ENCODE measurements at places on chromosomes 1 and 21.

DNA sequence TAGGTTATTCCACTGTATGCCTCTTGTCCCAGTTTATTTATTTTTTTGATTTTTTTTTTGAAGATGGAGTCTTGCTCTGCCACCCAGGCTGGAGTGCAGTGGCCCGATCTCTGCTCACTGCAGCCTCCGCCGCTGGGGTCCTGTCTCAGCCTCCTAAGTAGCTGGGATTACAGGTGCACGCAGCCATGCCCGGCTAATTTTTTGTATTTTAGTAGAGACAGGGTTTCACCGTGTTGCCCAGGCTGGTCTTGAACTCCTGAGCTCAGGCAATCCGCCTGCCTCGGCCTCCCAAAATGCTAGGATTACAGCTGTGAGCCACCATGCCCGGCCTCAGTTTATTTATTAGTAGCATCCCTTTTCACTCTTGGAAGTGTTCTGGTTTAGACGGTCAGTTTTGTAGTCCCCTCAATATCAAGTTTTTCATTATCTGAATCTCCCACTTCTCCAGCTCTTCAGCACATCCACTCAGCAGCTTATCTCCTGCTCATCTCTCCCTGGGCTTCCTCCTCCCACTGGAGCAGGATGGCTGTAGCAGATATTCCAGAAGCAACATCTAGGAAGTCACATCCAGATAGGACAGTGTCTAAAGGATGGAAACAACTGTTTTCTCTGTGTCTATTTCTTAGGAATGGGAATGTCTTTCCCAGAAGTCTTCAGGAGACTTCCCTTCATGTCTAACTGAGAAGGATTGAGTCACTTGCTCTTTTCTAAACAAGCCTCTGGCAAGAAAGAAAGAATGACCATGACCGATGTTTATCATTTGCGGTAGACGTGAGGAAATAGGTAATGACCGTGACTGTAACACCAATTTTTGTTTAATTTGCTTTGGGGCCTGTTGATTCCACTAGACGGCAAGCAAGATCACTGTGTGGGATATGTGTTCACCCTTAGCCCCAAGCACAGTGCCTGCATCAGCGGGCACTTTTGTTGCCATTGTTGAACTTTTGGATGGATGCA, 14.4 kb downstream of the CCDC190 start:
- DNase-seq = no peak

GRCh38 chr1:223140611-223141405, 2.2 kb downstream of the TLR5 start:
- DNase-seq = no peak

DNA sequence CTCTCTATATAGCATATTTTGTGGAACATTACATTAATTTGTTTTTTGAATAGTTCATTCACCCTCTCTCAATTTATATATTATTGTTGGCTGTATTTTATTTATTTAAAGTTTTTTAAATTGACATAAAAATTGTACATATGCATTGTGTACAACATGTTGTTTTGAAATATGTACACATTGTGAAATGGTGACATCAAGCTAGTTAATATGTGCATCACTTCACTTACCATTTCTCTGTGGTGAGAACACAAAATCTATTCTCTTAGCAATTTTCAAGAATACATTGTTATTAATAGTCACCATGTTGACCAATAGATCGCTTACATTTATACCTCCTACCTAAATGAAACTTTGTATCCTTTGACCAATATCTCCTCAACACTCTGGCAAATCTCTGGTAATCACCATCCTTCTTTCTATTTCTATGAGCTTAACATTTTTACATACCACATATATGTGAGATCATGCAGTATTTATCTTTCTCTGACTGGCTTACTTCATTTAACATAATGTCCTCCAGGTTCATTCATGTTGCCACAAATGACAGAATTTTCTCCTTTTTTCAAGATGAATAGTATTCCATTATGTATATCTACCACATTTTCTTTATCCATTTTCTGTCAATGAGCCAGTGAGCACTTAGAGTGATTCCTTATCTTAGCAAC, 180.9 kb upstream of the DEPDC1 start:
- no peak for DNase-seq

DNA sequence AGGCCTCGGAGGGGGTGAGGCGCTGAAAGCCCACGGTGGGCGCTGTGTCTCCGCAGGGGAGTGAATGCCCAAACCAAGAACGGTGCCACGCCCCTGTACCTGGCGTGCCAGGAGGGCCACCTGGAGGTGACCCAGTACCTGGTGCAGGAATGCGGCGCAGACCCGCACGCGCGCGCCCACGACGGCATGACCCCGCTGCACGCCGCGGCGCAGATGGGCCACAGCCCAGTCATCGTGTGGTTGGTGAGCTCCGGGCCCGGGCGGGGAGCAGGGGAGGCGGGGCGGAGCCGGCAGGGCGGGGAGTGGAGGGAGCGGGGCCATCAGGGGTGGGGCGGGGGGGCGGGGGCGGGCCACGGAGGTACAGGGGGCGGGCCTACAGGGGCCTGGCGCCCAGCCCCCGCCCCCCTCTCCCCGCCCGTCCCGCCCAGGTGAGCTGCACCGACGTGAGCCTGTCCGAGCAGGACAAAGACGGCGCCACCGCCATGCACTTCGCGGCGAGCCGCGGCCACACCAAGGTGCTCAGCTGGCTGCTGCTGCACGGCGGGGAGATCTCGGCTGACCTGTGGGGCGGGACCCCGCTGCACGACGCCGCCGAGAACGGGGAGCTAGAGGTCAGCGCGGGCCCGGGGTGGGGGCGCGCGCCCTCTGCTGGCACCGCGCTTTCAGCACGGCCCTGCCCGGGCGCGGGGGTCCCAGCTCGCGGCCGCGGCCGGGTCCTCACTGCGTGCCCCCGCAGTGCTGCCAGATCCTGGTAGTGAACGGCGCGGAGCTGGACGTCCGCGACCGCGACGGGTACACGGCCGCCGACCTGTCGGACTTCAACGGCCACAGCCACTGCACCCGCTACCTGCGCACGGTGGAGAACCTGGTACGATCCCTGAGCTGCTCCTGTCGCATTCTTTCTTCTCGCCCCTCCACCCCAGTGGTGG, 15.9 kb downstream of the ESPN start:
- peak; percentile 76 for DNase-seq

DNA sequence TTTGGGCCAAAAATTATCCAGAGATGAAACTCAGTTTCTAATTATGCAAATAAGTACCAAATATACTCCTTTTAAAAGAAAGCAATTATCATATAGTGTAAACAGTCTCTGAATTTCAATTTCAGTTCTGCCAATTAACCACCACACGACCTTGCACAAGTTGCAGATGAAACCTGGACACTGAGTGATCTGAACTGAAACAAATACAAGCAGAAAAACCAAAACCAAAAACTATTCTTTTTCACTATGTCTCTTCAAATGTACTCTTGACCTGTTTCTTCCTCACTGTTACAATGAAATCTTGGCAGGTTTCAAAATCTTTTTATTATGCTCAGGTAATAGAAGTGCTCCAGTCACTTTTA, 79.2 kb downstream of the TYW3 start:
- DNase-seq = peak; percentile 1

DNA sequence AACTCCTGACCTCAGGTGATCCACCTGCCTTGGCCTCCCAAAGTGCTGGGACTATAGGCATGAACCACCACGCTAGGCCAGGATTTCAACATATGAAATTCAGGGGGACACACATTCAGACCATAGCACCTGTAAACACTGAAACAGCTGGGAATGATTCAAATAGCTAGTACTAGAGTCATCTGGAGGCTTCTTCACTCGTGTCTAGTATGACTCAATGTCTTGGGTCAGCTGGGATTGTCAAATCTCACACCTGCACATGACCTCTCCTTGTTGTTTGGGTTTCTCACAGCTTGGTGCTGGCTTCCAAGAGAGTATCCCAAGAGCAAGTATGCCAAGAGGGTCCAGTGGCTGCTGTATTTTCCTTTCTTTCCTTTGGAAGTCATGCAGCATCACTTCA, 75.1 kb downstream of the PGM1 start:
- no peak for DNase-seq

DNA sequence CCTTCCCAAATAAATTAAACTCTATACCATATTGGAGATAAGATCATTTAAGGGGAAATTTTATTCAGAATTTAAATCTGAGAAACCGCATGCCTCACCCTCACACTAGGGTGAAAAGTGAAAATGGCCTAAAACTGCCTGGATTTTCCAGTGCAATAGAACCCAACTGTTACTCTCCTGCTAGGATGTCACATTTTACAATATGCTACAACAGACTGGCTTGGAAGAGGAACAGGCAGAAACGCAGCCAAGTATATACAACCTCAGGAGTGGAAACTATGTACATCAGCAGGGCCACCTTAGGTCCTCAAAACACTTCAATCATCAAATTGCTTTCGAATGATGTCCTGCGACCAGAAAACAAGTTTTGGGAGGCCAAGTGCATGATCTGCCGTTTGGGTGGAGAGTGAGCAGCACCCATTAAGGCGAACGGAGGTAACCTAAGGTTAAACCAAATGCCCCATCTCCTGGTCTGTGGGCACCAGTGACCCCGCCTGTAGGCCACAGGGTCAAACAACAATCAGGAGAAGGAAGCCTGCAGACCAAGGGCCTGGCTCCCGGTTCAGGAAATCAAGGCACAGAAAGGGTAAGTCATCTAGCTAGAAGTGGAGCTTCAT, 4.9 kb downstream of the RCAN1 start:
- no peak for DNase-seq

GRCh38 chr1:235127732-235128455, 743 bp downstream of the TOMM20 start:
- DNase-seq = no peak

- no peak for DNase-seq
Observed at GRCh38 chr1:33459691-33460090, 12.8 kb upstream of the ZSCAN20 start.

DNA sequence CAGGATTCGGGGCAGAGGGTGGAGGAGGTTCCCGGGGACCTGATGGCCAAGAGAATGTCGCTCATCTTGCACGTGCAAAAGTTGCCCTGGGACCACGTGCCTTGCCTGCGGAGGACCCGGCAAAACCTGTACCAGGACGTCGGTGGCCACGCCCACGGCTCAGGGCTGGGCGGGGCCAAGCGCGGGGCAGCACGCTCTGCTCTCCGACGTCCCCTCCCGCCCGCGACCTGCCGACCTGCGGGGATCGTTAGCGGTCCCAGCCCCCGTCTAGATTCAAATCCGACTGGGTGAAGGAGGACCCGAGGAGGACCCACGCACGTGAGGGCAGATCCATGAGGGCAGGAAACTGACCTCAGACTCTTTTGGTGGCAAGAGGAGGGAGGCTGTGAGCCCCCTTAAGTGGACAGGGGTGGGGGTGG, at the start of gene C1orf167:
TSS of gene C1orf167 (plus strand) at position 206 of the 419 bp plus-strand sequence. CDS start 2,208 bp downstream, outside the sequence.
- DNase-seq = peak; percentile 45
